Panc1 (cell line): ENCODE measurements at places on chromosomes 3 and 15. TPM values are rescaled to one million over a fixed set of nuclear protein-coding genes. Genes with fewer than 3 reads are reported as not detected.

Gene QRICH1
- 79.9 TPM for total RNA-seq

Gene MESP2
- 1.1 TPM for total RNA-seq

DNA sequence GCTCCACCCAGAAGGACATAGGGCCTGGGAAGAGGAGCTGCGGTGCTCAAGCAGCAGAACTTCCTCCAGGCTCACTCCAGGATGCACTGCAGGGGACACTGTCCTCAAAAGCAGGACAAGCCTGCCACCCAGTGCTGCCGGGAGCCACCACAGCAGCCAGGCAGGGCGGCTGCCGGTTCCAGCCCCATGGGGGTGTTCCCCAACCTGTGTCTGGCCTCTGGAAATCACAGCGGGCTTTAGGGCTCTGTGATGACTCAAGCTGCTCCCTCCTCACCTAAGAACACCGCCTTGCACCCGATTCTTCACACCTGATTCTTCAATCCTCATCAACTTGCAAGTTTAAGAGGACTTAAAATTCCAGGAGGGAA lies 71.9 kb upstream of the SLC6A11 start:
- H3K4me1 ChIP-seq = no peaks in the 10 kb centered on the region
- DNase-seq = no peak
- H3K27me3 ChIP-seq = peaks cover 4% of the 10 kb centered on the region; the same call in 1 of the 2 replicates
- H3K4me3 ChIP-seq = no peak overlapping the region
- no peaks in the 10 kb centered on the region for H3K36me3 ChIP-seq

DNA sequence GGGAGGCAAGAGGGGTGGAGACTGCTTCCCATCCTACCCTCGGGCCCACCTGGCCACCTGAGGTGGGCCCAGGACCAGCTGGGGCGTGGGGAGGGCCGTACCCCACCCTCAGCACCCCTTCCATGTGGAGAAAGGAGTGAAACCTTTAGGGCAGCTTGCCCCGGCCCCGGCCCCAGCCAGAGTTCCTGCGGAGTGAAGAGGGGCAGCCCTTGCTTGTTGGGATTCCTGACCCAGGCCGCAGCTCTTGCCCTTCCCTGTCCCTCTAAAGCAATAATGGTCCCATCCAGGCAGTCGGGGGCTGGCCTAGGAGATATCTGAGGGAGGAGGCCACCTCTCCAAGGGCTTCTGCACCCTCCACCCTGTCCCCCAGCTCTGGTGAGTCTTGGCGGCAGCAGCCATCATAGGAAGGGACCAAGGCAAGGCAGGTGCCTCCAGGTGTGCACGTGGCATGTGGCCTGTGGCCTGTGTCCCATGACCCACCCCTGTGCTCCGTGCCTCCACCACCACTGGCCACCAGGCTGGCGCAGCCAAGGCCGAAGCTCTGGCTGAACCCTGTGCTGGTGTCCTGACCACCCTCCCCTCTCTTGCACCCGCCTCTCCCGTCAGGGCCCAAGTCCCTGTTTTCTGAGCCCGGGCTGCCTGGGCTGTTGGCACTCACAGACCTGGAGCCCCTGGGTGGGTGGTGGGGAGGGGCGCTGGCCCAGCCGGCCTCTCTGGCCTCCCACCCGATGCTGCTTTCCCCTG lies 2.2 kb upstream of the FES start:
- H3K27me3 ChIP-seq = no peaks in the 10 kb centered on the region
- H3K4me3 ChIP-seq = no peak overlapping the region
- no peak overlapping the region for H3K27ac ChIP-seq
- DNase-seq = no peak
- peaks cover 3% of the 10 kb centered on the region; the same call in 1 of the 2 replicates for H3K36me3 ChIP-seq

DNA sequence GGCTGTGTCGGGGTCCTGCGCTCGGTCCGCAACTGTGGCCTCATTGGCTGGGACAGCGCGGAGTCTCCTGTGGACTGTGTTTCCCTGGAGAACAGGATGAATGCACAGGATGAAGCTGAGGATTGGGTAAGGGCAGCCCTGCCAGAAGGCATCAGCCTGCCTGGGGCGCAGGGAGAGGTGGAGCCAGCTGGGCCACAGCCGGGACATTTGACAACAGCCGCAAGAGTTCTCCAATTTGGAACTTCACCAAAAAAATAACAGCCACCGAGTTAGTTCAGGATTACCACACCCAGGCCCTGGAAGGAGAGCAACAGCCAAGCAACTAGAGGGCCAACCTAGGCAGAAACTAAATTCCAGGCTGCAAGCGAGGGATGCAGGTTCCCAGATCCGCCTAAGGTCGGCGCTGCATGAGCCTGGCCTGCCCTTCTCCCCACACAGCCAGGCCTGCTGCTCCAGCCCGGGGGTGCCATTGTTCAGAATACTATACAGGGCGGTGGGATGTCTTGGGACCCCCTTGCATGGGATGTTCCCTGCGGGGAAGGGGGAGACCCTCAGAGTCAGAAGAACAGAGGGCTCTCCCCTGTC lies 229.3 kb downstream of the OCA2 start:
- no peak overlapping the region for H3K4me3 ChIP-seq
- no peaks in the 10 kb centered on the region for H3K36me3 ChIP-seq
- DNase-seq = no peak
- no peaks in the 10 kb centered on the region for H3K27me3 ChIP-seq
- H3K4me1 ChIP-seq = no peaks in the 10 kb centered on the region

DNA sequence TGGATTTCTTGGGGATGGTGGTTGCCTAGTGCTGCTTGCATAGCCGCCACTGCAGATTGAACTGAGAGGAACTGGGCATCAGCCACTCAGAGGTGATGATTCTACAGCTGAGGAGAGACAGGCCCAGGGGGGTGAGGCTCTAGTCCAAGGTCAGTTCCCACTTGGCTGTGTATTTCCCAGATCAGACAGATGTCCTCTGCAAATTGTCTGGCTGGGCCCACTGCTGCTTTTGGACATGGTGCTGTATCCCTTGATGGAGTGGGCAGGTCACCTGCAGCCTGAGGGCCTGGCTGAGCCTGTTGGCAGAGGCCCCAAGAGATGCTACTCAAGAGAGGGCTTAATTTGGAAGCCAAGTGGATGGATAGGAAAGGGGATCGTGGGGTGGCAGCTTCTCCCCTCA lies 124.5 kb upstream of the CTDSPL start:
- no peaks in the 10 kb centered on the region for H3K36me3 ChIP-seq
- H3K27me3 ChIP-seq = no peaks in the 10 kb centered on the region
- no peak overlapping the region for H3K4me3 ChIP-seq
- H3K4me1 ChIP-seq = no peaks in the 10 kb centered on the region
- no peak for DNase-seq

GRCh38 chr3:73502609-73503583 lies 121.8 kb downstream of the PDZRN3 start:
- no peak overlapping the region for H3K27ac ChIP-seq
- no peaks in the 10 kb centered on the region for H3K4me1 ChIP-seq
- H3K36me3 ChIP-seq = no peaks in the 10 kb centered on the region
- H3K27me3 ChIP-seq = no peaks in the 10 kb centered on the region; the same call in 1 of the 2 replicates
- DNase-seq = peak; percentile 22

DNA sequence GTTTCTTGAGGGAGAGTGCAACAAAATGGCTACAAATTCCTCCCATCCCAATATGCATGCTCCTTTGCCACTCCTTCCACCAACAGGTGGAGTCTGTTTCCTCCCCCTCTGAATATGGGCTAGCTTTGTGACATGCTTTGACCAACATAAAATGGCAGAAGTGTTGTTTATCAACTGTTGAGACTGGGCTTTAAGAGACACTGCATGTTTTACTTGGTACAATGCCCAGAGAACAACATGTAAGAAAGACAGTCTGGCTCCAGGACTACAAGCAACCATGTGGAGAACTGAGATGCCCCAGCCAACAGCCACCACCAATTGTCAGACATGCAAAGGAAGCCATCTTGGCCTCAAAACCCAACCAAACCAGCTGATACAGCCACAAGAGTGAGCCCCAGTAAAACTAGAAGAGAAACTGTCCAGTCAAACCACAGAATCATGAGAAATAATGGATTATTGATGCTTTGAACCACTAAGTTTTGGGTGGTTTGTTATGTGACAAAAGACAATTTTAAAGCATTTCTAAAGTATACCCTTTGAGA lies 40.5 kb downstream of the NUDT16 start:
- H3K27ac ChIP-seq = no peak overlapping the region
- no peaks in the 10 kb centered on the region for H3K36me3 ChIP-seq
- no peak for DNase-seq
- peaks cover 4% of the 10 kb centered on the region for H3K27me3 ChIP-seq
- no peaks in the 10 kb centered on the region for H3K4me1 ChIP-seq

GRCh38 chr3:10758304-10759037 lies 57.6 kb upstream of the SLC6A11 start:
- H3K27me3 ChIP-seq = peaks cover 4% of the 10 kb centered on the region; the same call in 1 of the 2 replicates
- no peak overlapping the region for H3K4me3 ChIP-seq
- H3K36me3 ChIP-seq = no peaks in the 10 kb centered on the region
- DNase-seq = peak; percentile 38
- H3K4me1 ChIP-seq = no peaks in the 10 kb centered on the region

DNA sequence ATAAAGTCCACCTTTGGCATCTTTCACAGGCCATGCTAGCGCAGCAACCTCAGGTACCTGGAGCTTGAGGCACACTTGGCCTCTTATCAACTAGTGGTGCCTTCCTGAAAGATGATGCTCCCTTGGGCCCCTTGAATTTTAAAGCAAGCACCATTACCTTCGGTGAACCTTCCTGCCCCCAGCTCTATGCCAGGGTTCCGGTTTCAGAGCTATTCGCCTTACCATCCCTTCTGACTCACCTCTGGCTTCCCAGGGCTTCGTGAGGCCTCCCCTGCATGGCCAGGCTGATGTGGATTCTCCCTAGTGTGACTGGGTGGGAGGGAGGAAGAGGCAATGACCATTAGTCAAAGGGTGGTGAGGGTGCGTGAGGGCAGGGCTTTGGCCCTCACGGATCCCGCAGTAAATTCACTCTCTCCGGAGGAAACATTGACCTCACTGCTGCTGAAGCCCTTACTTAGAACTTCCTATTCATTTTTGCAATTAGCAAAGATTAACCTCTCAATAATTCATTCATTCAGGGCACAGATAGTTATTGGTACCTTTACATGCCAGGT lies 16.3 kb downstream of the BHLHE40 start:
- peak overlapping the region; percentile 88 for H3K27ac ChIP-seq
- peaks cover 29% of the 10 kb centered on the region for H3K4me1 ChIP-seq
- H3K36me3 ChIP-seq = no peaks in the 10 kb centered on the region
- H3K27me3 ChIP-seq = no peaks in the 10 kb centered on the region
- no peak overlapping the region for H3K4me3 ChIP-seq

- H3K4me1 ChIP-seq = peaks cover 10% of the 10 kb centered on the region
- H3K27ac ChIP-seq = peak overlapping the region; percentile 89
- H3K27me3 ChIP-seq = no peaks in the 10 kb centered on the region
- H3K36me3 ChIP-seq = peaks cover 9% of the 10 kb centered on the region; the same call in 1 of the 2 replicates
Measured at GRCh38 chr3:45145223-45145622, 955 bp downstream of the CDCP1 start.
